NCI-H1417 treated with DMSO at 0.1 percent for 48 hours (cell line): ENCODE measurements at places on chromosomes 1 and 21.

GRCh38 chr1:172408958-172409357 lies 11.5 kb upstream of the C1orf105 start:
- no peak for DNase-seq

GRCh38 chr1:117641536-117641935 lies 35.7 kb downstream of the TENT5C start:
- DNase-seq, result no peak

- DNase-seq, result no peak
Observed at GRCh38 chr1:216710598-216711333, 12.5 kb downstream of the ESRRG start.

DNA sequence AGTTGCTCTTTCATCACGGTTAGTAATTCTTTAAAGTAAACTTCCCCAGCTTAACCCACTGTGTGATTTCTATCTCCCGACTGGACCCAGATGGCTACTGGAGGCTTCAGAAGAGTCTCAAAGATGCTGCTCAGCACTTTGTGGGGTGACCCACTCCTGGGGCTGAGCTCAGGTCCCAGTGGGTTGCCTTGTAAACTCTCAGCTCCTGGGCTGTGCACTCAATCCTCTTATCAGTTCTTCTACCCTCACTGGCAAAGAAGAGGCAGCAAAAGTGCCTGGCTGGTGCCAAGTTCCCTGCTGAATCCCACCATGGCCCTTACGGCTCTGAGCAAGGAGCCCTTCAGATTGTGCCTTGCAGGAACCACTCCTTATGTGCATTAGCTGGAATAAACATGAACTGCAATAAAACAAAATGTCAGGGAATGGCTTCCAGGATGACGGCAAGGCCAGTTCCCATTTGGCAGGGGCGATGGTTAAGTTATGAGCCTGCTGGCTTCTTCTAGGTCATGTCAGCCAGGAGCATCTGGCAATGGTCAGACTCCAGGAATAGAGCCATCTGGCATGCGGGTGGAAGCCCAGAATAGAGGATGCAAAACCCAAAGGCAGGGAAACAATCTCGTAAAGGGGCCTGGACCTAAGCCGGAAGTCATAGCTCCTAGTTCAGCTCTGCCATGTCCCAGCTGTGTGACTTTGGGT lies 6.8 kb downstream of the MYOC start:
- DNase-seq, result no peak

DNA sequence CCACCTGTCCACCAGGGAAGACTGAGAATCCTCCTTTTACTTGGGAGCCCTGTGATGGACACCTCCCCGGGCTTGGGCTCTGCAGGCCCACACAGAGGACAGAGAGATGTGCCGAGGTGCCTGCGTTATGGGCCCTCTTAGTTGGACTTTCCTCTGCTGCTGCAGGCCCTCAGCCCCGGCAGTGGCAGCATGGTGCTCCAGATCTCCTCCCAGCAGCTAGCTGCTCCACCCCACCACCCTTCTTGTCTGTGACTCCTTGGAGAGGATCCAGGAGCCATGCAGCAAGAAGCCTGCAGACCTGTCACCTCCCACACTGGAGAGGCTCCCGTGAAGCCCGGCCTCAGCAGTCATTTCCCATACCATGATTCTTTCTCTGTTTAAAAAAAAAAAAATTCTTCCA lies 27.4 kb downstream of the PHGDH start:
- DNase-seq, result no peak

DNA sequence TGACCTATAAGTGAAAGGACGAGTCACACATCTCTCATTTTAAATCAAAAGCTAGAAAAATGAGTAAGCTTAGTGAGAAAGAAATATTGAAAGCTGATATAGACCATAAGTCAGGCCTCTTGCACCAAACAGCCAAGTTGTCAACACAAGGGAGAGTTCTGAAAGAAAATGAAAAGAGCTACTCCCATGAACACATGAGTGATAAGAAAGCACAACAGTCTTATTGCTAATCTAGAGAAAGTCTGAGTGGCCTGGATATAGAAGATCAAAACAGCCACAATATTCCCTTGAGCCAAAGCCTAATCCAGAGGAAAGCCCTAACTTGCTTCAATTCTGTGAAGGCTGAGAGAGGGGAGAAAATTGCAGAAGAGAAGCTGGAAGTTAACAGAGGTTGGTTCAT lies 175.0 kb downstream of the SMYD3 start:
- no peak for DNase-seq

- DNase-seq, result no peak
Observed at GRCh38 chr1:28297826-28298225, 31.0 kb upstream of the MED18 start.

DNA sequence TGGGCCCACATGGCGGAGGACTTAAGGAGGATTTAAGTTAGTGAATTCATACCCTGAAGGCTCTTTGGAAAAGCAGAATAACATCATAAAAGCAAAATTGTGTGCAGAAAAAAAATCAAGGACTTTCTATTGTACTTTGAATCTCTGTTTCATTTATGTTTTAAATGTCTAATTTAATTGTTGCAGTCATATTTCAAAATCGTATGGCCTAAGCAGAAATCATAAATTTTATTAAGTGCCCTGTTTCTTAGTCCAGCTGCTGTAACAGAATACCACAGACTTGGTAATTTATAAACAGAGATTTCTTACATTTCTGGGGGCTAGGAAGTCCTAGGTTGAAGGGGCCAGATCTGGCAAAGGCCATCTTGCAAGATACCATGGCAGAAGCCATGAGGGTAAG lies 555.6 kb downstream of the LTN1 start:
- DNase-seq, result no peak

- no peak for DNase-seq
Observed at GRCh38 chr1:185907246-185907645, 173.1 kb downstream of the HMCN1 start.

DNA sequence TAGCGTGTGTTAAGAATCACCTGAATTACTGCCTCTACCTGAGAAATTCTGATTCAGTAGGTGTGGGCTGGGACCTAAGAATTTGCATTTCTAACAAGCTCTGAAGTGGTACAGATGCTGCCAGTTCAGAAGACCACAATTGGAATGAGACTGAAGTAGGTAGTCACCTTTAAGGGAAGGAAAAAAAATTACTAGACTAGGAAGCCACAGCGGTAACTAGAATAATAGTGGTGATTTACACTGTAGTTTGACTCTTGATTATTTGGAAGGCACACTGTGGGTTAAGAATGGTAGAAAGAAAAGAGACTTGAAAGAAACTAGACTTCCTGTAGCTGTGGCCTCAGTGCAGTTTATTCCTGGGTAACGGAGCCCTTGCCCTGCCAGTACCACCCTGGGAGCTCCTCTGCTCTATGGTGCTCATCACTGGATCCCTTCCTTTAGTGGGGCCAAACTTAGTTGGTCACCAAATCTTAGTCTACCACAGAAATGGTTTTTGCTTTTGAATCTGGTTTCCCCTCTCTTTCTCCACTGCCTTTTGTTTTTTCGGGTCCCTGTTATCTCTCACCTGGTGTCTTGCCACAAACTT lies 43.6 kb downstream of the ARID1A start:
- DNase-seq, result no peak

DNA sequence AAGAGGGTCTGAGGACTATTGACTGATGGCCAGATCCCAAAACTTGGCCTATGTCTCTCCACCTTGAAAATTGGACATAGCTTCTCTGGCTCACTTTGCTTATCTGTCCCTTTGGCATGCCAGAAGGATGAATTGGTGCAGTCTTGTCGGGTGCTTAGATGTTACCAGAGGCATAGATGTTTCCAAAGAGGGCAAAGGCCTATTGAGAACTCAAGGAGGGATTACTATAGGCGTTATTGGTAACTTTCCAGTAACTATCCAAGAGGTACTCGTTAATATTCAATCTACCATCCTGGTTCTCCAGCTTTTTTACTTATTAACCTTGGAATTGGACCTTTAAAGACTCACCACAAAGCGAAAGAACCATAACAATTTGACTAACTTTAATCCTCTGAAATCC lies 368.3 kb upstream of the ESRRG start:
- DNase-seq, result no peak

GRCh38 chr1:228408869-228409805 lies 2.5 kb upstream of the TRIM11 start:
- no peak for DNase-seq

- no peak for DNase-seq
Observed at GRCh38 chr1:180369061-180369460, 133.3 kb downstream of the ACBD6 start.

DNA sequence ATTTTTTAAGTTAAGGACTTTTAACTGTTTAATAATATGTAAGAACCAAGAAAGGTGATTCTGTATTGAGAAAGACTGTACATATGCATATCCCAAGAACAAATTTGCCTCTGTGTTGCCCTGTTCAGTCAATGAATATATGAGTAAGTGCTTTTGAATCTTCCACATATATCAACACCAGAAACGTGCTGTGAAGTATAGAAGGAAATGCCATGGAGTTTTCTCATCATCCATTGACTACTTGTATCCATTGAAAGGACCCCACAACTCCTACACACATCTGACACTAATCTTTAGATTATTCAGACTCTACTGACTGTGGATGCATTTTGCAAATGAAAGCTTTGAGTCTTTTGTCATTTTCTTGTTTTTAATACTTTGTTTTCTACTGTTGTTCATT lies 366.9 kb downstream of the S1PR1 start:
- no peak for DNase-seq

GRCh38 chr1:109794319-109795132 lies 30.8 kb upstream of the EPS8L3 start:
- no peak for DNase-seq

DNA sequence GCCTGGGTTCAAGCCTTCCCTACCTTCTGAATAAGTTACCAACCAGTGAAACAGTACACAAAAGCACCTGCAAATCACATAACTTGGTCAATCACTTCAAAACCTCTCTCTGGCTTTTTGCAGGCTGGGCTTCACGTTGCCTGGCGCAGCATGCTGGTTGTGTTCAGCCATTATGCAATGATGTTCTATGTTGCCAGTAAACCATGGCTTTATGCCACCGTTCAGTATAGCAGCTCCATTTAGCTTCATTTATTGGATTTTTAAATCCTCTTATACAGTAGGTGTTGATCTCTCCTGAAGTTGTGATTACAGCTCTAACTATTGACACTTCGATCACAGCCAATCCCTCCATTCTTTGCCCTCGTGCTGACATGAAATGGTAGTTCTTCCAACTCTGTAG lies 233.6 kb upstream of the PTBP2 start:
- DNase-seq, result no peak

GRCh38 chr1:205970486-205970885 lies 27.2 kb upstream of the SLC26A9 start:
- no peak for DNase-seq

GRCh38 chr1:97158691-97159096 lies 437.1 kb downstream of the PTBP2 start:
- no peak for DNase-seq

DNA sequence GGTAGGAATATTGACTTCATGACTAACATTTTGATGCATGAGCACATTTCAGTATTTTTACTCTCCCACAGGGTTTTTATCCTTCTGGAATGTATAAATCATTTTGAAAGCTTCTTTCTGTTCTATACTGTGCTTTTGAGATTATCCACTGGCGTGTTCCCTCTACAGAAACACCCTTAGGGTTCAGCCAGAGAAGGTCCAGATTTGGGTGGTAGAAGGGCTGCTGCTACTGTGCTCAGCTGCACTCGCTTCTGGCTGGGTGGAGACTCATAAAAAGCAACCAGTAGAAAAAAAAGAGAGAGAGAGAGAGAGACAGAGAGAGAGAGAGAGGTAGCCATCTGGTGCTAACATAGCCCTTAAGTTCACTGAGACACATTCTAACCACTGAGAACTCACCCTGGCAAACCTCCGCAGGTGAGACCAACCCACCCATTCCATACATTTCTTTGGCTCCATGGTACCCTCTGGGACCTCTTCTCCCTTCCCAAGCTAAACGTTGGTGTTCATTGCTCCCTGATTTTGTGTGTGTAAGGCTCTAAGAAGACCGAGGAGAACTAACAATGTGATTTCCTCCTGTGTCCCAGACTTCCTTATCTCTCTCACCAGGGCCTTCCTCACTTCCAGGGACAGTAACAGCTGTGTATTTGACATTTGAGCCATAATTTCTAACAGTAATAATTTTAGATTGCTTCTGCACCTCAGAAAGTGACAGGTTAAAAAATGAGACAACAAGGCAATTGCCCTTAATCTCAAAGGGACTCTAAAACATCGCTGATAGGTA lies 7.2 kb downstream of the APCS start:
- no peak for DNase-seq

GRCh38 chr1:202167708-202168415 lies 7.5 kb upstream of the PTPN7 start:
- DNase-seq, result no peak

- DNase-seq, result no peak
Observed at GRCh38 chr1:39675220-39675619, 3.3 kb upstream of the NT5C1A start.

DNA sequence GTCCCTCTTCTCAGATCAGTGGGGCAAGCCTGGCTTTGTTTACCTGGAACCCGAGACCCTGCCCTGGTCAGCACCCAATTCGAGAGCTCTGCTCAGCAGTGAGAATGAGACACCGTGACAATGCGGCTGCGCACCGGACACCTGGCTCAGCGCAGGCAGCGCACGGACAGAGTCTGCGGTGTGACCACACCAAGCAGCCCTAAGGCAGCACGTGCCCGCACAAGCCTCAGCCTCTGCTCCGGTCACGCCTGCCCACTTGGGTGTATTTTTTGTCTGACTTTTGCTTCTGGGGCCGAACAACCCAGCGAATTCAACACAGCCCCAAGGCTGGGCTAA lies 4.7 kb downstream of the KRTAP10-8 start:
- no peak for DNase-seq

DNA sequence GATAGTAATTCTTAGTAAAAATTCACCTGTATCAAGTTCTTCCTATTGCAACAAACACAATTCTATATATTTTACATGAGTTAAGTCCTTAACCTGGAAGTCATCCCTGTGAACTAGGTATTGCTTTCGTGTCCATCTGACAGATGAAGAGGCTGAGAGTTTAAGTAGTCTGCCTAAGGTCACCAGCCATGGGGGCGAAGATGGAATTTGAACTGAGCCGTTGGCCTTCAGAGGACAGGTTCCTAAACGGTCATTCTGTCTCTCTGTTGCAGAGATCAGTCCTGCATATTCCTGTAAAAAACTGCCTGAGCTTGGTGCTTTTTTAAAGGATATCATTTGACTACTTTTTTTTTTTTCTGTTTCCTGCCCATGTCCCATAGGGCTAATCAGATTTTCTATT lies 10.2 kb upstream of the POFUT2 start:
- DNase-seq, result no peak

- no peak for DNase-seq
Observed at GRCh38 chr1:190212450-190212849, 265.2 kb downstream of the BRINP3 start.

DNA sequence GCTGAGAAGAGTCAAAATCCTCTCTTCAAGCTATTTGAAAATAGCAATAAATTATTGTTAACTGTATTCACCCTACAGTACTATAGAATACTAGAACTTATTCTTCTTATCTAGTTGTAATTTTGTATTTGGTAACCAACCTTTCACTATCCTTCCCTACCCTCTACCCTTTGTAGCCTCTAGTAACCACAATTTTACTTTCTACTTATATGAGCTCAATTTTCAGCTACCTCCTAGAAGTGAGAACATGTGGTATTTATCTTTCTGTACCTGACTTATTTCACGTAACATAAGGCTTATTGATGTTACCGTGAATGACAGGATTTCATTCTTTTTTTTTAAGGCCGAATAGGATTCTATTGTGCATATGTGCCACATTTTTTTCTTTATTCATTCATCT lies 30.0 kb downstream of the ZC3H11B start:
- DNase-seq, result no peak
